ENCODE measurements at places on chromosomes 2 and 18.

DNA sequence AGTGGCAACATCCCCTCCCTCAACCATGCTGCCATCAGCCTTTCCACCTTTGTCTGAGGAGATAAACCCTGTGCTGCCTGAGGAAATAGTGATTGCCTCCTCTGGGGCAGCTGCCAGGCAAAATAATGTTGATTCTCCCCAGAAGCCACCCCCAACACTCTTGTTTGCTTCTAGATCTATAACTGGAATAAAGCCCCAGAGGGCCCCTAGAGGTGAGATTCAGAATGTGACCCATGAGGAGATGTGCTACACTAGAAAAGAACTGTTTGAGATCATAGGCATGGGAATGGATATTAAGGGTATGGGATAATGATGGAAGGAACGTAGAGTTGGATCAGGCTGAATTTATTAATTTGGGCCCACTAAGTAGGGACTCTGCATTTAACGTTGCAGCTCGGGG, 116.3 kb upstream of the RMP24 start:
- no peak for DNase-seq

- no peak for DNase-seq
Observed at GRCh38 chr2:6576302-6576701, 289.4 kb downstream of the CMPK2 start.

DNA sequence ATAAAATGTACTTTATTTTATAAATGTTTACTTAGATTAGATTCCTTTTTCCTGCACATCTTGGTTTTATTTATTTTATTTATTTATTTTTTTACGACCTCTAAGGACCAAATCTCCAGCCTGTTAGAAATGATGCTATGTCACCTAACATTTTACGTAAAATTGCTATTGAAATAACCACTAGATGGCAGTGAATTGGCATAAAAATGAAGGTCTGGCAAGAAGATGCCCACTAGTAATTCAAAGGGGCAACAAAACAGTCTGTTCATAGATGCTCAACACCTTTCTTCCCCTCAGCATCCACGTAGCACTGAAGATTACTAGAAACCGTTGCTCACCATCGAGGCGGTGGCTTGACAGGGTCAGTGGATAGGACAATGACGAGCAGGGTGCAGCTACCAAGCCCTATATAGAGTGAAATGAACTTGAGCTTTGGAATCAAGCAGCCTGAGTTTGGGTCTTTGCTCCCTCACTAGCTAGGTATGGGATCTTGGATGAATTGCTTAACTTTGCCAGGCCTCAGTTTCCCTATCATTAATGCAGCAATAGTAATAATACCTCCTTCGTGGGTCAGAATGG, 128.7 kb upstream of the L3MBTL4 start:
- no peak for DNase-seq

DNA sequence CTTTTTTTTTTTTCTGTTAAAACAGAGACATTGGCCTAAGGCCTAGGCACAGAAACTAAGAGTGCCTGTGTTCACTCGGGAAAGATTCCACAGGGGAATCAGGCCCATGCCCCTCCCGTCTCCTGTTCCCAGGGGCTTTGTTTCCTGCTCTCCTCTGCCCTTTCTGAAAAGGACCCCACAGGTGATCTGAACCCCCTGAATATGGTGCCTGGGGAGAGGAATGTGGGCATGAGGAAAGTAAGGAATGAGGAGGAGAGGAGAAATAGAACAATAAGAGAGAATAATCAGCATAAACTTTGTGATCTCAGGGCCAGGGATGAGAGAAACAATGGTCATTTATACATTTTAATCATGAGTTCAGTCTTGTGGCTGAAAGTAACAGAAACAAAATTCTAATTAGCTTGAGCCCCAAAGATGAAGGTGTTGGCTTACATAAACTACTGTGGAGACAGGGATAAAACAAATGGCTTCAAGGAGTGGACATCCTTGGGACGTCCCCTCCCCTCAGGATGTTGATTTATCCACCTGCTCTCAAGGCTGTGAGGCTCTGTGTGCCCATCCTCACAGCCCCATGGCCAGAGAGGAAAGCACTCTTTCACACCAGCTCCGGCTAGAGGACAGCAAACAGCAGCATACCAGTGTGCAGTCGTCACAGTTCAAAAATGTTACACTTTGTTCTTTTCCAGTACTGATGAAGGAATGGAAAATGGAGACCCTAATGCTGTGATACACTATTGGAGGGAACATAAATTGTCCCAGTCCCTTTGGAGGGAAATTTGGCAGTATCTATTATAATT, 46.4 kb upstream of the MRPL33 start:
- DNase-seq = no peak

- DNase-seq = no peak
Observed at GRCh38 chr2:228329282-228329681, 147.8 kb upstream of the SPHKAP start.

- DNase-seq = no peak
Observed at GRCh38 chr2:24435391-24436316, 55.4 kb upstream of the NCOA1 start.

DNA sequence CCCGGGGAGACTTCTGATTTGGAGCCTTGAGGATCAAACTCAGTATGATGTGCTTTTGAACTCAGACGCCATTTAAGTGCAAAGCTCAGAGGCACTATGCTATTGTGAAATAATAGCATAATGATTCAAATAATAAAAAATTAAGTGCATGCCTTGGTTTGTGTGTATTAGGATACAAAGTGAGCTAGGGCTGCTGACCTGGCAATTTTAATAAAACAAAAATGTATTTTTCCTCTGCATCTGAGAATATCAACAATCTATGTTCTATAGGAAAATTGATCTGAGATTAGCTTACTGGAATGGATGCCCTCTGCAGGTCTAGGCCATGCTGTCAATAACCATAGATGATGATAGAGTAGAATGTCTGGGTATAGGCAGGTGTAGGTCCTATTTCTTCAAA, 278.8 kb downstream of the DCDC2C start:
- no peak for DNase-seq

- no peak for DNase-seq
Observed at GRCh38 chr2:112151701-112152440, 13.7 kb downstream of the FBLN7 start.

DNA sequence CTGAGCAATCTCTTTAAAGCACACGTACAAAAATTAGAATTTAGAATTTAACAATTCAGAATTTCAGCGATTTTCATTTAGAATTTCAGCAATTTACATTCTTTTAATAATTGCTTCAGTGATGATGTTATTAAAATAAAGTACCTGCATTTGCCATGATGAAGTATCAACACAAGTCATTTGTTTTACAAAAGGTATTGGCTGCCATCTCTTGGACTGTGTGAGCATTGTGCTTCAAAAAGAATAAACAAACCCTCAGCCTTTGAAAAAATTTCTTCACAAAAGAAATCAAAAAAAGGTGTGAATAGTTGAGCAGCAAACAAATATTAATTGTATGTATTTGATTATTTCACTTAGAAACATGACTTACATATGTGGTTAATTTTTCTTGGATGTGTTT, 27.1 kb upstream of the ZC3H15 start:
- no peak for DNase-seq

- DNase-seq = peak; percentile 38
Observed at GRCh38 chr2:157173740-157174184, 83.7 kb upstream of the GALNT5 start.

DNA sequence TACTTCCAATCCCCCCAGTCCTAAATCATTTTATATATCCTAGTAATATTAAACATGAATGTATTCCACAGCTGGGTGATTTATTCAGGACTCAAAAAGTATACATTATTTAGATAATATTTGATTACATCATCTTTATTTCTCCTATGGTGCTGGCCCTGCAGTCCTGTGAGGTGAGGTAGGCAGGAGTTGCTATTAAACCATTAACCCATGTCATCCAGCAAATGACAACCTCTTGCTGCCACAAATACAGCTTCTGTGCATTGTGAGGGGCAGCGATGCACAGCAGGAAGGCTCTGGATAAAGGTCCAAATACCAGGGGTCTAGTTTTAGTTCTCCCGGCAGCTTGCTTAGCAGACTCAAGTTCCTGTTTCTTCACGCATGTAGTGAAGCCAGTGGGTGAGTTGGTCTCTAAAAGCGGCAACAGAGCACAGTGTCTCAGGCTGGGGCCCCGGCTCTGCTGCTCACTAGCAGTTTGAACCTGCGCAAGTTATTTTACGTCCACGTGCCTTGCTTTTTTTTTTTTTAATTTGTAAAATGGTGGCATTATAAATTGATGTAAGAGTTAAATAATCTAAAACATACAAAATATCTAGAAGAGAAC, 36.1 kb downstream of the INSIG2 start:
- no peak for DNase-seq

- no peak for DNase-seq
Observed at GRCh38 chr18:32296851-32297250, 107.0 kb downstream of the MEP1B start.

- DNase-seq = no peak
Observed at GRCh38 chr2:232871418-232871834, 1.4 kb downstream of the SNORC start.

DNA sequence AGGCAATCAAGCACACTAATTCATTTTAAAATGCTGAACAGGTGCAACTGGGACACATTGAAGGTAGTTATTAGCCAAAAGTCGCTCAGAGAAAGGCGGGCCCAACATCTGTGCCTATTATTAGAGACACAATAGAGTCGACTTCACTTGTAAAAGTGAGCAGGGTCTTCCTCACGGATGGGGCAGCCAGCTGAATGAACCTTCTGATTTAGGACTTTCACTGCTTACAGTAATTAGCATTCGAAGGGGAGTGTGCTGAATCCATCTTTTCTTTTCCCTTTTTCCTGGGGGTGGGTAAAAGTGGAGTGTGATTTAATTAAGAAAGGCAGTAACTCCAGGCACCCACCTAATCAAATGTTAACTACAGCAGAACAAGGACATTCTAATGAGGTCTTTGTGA, 677.7 kb downstream of the DCDC2C start:
- DNase-seq = no peak

GRCh38 chr2:7722212-7722910, 805.1 kb downstream of the RNF144A start:
- no peak for DNase-seq

- no peak for DNase-seq
Observed at GRCh38 chr2:203826704-203827103, 40.9 kb upstream of the CTLA4 start.

GRCh38 chr18:39506581-39507330, 1941.2 kb upstream of the CELF4 start:
- no peak for DNase-seq

DNA sequence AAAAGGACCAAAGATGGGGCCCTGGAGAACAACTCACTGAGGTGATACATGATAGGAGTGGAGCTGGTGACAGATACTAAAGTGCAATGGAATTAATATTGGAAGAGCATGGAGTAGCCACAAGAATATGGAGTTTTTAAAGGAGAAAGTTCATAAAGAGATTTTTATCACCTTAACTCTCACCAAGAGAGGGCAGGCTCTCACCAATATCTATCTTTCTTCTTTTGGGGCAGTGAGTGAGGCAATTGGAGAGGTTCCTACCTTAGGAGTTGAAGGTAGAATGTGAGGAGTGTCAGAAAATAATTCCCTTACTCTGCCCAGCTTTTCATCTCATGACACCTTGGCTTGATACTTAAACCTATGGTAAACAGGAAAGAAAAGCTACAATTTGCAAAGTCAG, 233.7 kb upstream of the CWC22 start:
- no peak for DNase-seq

DNA sequence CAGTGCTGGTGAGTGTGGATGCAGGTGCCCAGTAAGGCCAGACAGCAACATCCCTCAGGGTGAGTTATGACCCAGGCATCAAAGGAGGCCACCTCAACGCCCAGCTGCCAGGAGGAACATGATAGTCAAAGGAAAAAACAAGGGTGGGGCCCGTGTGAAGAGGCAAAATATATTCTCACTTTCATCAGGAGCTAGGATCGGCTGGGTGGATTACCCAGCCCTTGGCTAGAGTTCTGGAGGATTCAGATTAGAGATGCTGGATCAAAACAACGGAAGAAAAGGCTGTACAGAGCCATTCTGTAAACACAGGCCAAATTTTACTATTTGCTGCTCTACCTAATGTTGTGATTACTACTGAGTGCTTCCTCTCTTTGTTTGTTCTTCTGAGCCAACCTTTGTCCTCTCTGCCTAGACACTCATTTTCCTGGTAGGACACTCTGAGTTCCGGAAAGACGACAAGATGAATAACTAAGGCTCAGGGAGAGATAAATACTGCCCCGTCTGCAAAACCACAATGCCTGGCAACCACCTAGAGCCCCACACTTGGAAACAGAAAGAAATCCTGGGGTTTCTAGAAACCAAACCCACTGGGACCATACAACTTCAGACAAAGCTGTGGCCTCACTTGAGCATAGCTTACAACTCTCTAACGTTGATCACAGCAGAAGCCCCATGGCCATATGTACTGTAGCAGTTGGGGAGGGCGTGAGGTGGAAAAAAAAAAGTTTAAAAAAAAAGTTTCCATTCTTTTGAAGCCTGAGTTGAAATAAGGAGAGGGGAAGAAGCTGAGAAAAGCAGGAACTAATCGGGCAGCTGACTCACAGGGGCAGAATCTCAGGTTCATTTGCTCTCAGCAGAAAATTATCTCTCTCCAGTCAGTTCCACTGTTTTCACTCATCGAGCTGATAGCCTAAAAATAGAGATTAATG, 17.8 kb upstream of the PMAIP1 start:
- no peak for DNase-seq

- DNase-seq = no peak
Observed at GRCh38 chr2:224223851-224224555, 177.9 kb downstream of the FAM124B start.

- no peak for DNase-seq
Observed at GRCh38 chr2:52776571-52776970, 991.0 kb upstream of the CHAC2 start.

DNA sequence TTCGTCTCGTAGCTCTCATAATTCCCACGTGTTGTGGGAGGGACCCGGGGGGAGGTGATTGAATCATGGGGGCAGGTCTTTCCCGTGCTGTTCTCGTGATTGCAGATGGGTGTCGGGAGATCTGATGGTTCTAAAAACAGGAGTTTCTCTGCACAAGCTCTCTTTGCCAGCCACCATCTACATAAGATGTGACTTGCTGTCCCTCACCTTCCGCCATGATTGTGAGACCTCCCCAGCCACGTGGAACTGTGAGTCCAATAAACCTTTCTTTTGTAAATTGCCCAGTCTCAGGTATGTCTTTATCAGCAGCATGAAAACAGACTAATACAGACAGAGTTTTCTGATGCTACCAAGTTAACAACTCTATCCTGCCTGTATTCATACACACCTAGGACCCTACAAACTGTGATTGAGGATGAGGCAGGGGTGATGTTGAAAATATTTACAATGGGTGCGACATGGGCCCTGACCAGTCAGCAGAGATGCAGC, 3.9 kb downstream of the APOB start:
- no peak for DNase-seq

DNA sequence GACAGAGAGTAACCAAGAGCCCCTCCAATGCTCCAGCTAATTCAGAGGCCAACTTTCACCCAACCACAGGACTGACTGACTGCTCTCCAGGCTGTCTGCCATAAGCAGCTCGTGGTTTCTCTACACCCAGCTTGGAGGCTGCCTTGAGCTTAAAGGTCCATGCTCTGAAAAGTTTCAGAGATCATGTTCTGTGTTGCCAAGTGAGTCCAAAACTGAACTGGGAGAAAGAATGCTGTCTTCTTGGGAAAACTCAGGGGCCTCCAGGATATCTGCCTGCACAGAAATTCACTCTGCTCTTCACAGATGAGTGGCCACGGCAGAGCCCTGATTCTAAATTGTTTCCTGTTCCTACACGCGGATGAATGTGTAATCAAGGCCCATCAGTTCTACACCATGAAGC, 51.1 kb downstream of the LPIN2 start:
- DNase-seq = no peak

GRCh38 chr2:28748176-28748575, 3.5 kb upstream of the PPP1CB start:
- DNase-seq = no peak

Measured in H54 (cell line).